ENCODE measurements at places on chromosomes 6 and 20.

- no peak for DNase-seq
These were observed 263.1 kb upstream of the ZFP64 start for GRCh38 chr20:52454660-52455059.

DNA sequence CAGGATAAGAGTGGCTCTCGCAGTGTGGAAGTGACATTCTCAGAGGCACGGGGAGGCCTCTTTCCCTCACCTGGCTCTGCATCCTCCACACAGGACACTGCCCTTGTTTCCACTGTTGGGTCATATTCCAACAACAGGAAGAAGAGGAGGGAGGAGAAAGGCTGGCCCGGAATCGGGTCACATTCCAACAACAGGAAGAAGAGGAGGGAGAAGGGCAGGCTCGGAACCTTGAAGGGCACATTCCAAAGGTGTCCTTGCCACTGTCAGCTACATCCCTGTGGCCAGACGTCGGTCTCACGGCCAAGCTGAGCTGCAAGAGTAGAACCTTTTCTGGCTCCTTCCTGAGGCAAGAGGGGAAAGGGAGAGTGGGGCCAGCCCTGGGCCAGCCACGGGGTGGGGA, 25.4 kb downstream of the CHRNA4 start:
- DNase-seq = no peak

DNA sequence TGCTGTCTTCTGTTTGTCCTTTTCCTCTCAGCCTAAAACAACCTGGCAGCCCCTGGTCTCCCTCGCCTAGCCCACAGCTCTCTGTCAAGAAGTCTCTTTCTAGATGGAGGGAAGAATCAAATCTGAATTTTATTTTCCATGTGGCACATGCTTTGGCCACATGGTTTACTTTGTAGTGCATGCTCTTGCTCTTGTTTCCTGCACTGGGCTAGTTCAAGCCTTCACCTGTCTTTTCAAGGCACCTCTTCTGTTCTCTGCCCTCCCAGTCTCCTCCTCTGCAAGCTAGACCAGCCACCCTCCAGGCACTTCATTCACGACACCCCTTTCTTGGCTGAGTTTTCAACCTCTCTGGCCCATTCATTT, 7.6 kb downstream of the PPP1R14C start:
- DNase-seq = no peak

GRCh38 chr6:149335924-149336608, 18.6 kb downstream of the TAB2 start:
- no peak for DNase-seq

DNA sequence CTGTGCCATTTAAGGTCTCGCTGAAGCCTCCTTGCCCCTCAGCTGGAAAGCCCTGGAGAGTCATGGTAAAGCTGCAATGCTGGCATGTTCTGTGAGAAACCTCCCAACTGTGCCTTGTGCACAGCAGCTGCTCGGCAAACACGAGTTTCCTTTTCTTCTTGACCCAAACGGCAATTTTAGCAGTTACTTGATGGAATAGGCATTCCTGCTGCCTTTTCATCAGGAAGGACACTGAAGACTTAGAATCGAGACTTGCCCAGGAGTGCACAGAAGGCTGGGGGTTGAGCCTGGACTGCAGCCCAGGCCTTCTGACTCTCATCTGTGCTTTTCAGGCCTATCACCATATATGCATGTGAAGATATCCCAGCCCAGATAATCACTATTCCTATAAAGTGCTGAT, 28.7 kb upstream of the CLDN20 start:
- no peak for DNase-seq

DNA sequence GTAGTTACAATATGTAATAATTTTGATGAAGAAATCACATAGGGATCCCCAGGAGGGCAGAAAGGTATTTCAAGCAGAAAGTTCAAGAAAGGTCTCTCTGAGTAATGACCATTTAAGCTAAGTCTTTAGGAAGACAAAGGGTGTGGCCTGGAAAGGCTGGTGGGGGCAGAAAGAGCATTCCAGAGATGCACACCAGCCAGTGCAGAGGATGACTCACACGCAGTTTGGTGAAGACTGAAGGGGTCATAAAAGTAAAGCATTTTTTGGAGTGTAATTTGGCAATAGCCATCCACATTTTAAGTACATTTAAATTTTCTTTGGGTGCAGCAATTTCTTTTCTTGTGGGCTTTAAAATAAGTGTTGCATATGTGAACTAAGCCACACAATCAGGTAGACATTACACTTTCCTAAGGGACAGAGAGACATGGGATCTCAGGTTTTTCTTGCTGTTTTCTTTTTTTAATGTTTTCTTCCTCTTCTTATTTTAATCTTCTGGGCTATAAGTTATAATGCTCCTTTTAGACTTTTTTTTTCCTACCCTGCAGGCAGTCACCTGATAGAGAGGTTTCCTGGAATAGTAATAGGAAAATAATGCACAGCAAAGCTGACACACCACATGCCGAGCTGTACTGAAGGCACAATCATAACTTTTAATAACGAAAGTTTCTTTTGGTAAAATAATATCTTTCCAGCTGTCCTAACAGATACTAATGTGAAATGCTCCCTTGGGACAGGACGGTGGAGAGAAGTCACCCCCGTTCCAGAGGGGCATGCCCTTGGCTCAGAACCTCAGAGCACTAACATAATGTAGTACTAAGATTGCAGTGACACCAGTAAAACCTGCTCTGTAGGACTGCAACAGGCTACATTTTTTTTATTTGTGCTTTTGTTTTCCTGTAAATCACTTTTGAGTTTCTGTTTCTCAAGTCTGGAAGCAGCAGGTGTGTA, 49.6 kb upstream of the PTPRK start:
- no peak for DNase-seq

GRCh38 chr6:118650582-118651281, 659 bp downstream of the CEP85L start:
- no peak for DNase-seq

DNA sequence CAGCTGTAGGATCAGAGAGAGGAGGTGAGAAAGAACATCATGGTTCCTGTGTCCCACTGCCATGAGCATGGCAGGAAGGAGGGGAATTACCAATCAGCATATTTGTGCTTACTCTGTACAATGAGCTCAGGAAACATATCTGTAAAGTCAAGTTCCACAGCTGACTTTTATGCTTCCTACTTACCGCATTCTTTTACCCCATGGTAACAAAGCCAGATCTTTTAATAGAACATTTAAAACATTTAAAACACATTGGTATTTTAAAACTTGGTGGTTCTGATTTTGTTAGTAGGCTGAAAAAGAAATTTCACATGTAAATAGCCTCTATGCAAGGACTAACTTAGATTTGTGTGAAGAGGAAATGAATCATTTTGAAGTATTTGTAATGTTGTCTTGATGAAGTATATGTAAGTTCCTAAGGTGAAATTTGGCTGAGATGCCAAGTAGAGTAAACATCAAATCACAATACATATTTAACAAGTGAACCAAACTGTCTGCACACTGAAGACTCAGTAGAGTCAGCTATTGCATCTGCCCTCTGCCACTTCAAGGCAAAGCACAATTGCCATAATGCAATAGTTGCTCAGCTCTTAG, 114.7 kb downstream of the GJA10 start:
- no peak for DNase-seq

- no peak for DNase-seq
These were observed 30.4 kb upstream of the PREX1 start for GRCh38 chr20:48858075-48858790.

DNA sequence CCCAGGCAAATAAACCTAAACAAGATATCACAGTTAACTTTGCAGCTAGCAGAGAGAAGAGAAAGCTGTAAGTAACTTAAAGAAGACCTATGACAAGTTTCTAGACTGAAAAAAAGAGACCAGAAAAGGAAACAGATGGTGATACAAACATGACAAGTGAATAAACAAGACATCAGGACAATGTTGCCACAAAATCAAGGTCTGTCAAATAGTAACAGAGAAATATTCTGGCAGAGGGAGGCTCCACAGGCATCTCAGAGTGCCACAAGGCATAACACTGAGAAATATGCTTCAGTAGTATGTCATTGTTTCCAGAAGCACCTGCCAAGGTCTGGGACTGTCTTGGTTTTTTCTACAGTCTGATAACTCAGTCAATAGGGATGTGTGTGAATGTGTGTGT, 332.2 kb downstream of the KHDRBS2 start:
- no peak for DNase-seq

DNA sequence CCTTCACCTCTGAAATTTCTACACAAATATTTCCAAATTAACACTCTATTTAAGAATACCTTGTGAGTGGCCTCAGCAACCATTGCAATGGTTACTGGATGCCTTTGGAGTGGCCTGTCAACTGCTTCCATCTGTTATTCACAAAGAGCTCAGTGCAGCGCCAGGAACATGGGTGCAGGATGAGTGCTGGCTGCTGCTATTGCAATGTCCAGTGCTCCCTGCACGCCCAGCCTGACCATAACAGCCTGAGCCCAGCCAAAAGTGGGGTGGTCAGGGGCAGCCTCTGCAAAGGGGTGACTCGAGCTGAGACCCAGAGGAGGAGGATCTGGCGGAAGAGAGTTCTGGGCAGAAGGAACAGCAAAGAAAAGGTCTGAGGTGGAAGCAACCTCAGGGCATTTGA, 18.4 kb downstream of the CASS4 start:
- no peak for DNase-seq

DNA sequence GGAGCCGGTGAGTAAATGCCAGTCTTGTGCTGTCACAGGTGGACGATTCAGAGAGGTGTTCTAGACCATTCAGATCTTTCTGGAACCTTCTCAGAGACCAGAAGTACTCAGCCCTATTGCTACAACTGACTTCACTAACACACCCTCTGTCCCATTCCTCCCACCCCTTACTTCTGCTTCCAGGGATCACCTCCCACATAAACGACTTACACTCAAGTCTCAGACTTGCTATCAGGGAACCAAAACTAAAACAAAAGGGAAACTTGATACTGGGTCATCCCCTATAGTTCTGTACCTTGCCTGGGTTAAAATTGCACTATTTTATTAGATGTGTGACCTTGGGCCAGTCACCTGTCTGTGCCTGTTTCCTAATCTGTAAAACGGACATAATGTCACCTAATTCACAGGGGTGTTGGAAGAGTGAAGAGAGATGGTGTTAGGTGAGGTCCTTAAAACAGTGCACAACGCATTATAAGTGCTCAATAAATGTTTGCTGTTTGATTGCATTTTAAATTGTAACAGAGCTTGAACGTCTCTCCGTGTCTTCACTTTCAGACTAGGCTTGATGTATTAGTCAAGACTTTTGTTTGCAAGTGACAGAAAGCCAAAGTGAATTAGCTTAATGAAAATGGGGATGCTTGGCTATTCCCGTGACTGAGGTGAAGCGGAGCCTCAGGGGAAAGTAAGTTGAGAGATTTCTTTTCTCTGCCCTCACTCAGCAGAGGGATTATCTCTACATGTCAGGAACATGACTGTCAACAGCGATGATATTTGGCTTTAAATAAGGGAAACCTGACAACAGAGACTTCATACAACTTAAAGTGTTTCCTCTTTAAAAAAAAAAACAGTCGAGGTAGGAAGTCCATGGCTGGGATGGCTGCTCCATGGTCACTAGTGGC, 3.0 kb upstream of the SRXN1 start:
- DNase-seq = no peak

DNA sequence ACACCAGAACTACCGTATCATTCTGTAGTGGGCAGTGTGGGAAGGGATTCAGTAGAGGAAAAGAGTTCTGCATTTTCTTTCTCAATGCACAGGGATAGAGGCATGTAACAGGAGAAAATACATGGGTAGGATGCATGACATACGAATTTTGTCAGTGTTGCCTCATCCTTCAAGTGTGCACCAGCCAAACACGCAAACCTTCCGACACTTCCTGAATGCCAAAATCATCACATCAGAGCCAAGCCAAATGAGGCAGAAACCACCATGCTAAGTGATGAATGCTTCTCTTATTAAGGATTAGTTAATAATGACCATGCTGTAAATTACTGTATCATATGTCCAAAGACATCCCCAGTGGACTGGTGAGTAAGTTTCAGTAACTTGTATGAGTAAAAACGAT, 27.3 kb downstream of the RAMACL start:
- DNase-seq = no peak

DNA sequence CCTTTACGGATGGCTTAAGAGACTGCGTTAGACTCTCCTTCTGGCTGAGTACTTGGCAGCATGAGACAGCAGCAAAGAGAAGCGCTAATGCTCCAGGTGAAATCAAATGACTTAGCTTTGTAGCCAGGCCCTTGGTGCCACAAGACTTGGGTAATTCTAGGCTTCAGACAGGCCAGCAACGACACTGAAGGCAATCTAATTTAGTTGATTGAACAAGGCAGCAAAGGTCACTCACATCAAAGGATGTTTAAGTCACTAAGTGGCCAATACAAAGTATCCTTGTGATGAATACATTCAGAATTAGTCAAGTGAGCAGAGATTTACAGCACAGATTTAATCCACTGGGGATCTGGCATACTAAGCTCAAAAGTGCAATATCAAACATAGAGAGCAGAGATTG, 113.2 kb downstream of the FAM83B start:
- no peak for DNase-seq

GRCh38 chr20:21104466-21104761, 1.7 kb downstream of the LINC00237 start:
- DNase-seq = no peak

DNA sequence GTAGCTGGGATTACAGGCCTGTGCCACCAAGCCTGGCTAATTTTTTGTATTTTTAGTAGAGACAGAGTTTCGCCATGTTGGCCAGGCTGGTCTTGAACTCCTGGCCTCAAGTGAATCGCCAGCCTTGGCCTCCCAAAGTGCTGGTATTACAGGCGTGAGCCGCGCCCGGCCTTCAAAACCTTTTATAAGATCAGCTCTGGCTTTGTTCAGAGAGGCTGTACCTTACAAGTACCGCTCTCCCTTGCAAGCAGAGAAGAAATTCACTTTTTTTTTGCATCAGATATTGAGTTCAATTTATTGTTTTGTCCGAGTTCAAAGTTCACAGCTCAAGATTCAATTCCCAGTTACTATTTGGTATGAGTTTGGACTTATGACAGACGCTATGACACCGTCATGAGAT, 1.9 kb upstream of the DNAAF9 start:
- DNase-seq = no peak

DNA sequence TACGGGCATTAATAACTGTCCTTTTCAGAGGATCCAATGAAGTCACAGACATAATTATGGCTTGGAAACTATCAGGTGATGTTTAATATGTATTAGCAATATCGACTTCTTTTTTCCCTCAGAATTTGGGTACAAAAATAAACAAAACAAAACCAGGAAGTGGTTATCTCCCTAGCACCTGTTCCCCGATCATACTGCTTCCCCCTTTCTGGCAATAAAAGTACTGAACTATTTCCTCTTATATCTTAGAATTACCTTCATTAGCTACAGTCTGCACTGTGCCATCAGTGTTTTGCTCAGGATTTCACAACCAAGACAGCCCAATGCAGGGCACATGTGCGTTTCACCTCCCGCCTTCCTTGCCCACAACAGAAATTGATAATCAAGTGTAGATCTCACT, 216.9 kb upstream of the BTBD3 start:
- no peak for DNase-seq

- peak; percentile 31 for DNase-seq
These were observed 23.5 kb downstream of the ZFP64 start for GRCh38 chr20:52168116-52168515.

DNA sequence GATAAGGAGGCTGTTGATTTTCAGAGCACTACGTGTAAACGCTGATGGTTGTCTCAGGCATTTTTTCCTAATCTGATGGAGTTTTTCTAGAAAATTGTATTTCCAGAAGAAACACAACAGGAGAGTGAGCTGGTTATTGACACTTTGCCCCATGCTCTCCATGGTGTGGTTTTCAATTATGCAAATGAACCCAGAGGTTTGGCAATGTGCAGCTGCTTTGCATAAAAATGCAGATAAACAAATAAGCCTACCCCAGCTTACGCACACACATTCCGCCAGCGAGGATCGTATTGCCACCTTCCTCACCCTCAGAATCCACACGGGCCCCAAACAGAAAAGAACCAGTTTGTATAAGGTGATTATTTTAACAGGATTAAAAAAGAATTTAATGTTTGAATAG, 45.1 kb upstream of the FRMD1 start:
- DNase-seq = no peak
